GM23338 (cell line): ENCODE measurements at places on chromosomes 6 and 20. TPM values are rescaled to one million over a fixed set of nuclear protein-coding genes. Genes with fewer than 3 reads are reported as not detected.

The LINC00237 gene
- total RNA-seq: 0.31 TPM in 1 of 2 replicates, not detected in the other

The DYNLT2 gene
- total RNA-seq: 2.8 and 3.3 TPM in 2 replicates

The FOXS1 gene
- total RNA-seq: not detected in 2 replicates

The CCDC170 gene
- 2.1 TPM in 1 of 2 replicates, not detected in the other for total RNA-seq

The CD93 gene
- total RNA-seq: 0.04 TPM in 1 of 2 replicates, not detected in the other

The SEC23B gene
- total RNA-seq: 50.0 and 66.6 TPM in 2 replicates

The CLVS2 gene
- total RNA-seq: 0.27 and 0.66 TPM in 2 replicates

The SAMD3 gene
- 3.8 and 4.9 TPM in 2 replicates for total RNA-seq

The UBD gene
- not detected in 2 replicates for total RNA-seq

The STMND1 gene
- 0.80 TPM in 1 of 2 replicates, not detected in the other for total RNA-seq

The SRSF12 gene
- 2.6 and 3.6 TPM in 2 replicates for total RNA-seq

The CLIC5 gene
- total RNA-seq: not detected in 2 replicates

The TSHZ2 gene
- 0.49 and 0.89 TPM in 2 replicates for total RNA-seq

The ESF1 gene
- 20.5 and 21.9 TPM in 2 replicates for total RNA-seq

The RAB44 gene
- not detected in 2 replicates for total RNA-seq

The RIMS1 gene
- total RNA-seq: 3.9 and 4.0 TPM in 2 replicates
